ENCODE measurements at places on chromosomes 5 and 9. TPM values are rescaled to one million over a fixed set of nuclear protein-coding genes. Genes with fewer than 3 reads are reported as not detected.

Gene NKD2
- 22.4 TPM for total RNA-seq

Gene NRARP
- 0.18 TPM for total RNA-seq

Gene TAS2R1
- total RNA-seq, result not detected

Gene SPINK6
- not detected for total RNA-seq

Data from cardiac atrium fibroblast (primary cell).